Fibroblast of the aortic adventitia (primary cell): ENCODE measurements at places on chromosomes 7 and 10.
A peak's percentile ranks its signal among the peaks of the same experiment; 100 is the strongest.

GRCh38 chr7:122949186-122949585 lies 46.3 kb downstream of the TAS2R16 start:
- DNase-seq, result no peak

DNA sequence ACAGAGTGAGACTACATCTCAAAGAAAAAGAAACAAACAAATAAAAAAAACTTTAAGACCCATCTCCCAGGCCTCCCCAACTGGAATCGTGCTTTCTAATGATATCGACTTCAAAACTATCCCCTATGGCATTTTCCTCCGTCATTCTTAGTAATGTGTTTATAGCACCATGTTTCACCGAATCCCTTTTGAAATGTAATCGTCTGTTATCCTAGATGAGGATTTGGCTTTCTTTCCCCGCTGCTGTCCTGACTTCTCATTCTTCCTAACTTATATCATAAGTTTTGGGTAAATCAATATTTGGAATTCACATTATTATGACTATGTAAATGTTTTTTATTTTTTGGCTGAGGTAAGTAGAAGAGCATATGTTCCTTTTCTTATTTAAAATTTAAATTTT lies 77.2 kb upstream of the ARHGAP21 start:
- DNase-seq, result no peak

GRCh38 chr7:37117292-37117691 lies 331.4 kb downstream of the ELMO1 start:
- DNase-seq, result no peak

DNA sequence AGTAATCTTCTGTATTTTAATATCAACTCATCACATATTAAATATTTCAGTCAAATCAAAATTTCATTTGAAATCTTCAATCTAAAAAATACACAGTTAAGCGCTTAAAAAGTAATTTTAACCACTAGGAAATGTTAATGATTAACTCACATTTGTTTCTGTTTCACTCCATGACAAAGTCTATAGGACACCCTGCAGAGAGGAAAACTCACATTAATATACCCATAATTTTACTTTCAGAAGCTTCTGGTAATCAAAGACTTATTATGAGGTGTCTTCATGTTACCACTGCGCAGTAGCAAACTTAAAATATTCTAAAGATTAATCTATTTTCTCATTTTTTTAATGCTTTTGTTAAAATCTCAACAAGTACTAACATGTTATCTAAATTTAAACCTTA lies 41.0 kb upstream of the ZNF518A start:
- no peak for DNase-seq

DNA sequence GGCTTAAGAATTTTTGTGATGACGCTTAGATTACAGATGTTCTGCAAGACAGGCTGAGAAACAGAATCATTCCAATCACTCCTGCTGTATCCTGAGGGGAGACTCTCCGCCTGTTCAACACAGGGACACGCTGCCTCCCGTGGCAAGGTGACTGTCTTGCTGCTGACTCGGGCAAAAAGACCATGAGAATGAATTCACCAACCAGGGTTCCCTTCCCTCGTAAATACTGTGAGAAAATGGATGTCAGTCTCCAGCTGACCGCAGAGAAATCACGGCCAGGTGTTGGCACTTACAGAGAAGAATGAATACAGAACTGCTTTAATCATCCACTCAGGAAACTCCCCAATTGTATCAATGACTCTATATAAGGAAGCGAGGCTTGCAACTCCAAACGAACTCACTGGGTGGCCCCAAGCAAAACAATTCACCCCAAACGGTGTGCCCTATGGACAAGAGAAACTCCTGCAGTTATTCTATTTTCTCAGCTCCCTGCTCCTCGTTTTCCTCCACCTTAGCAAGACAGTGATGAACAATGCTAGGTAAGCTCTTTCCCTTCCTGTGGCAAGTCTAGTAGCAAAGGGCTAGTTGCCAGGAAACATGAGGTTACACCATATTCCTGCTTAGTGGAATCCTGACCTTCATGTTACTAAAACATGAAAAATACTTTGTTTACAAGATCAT lies 22.8 kb downstream of the GNA12 start:
- peak; percentile 85 for DNase-seq

DNA sequence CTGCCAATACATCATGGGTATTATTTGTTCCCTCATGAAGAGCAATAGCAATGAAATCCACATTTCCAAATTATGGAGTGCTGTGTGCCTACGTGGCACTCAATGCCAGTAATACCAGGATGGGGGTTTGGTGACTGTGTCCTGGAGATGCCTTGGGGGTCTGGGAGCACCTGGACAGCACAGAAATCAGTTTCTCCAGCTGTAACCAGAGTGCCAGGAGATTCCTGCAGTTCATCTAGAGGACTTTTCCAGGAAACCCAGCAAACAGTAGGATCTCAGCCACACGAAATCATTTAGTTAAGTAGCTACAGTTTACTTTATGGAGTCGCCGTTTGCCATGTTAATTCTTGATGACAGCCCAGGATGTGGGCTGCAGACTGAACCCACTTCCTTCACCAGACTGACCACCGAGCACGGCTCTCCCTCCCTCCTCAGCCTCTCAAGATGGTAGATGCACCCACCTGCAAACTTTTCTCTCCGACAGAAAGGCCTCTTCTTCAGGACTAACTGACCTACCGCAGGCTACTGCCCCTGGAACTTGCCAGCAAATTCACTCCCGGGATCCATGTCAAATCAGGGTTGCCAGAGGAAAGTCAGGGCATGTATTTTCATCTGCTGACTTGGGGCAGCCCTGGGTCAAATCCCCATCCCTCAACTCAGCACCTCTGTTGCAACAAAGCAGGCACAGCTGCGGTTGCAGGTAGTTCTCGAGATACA lies 30.3 kb downstream of the MKI67 start:
- DNase-seq, result no peak

GRCh38 chr10:3978761-3979160 lies 193.8 kb upstream of the KLF6 start:
- no peak for DNase-seq

DNA sequence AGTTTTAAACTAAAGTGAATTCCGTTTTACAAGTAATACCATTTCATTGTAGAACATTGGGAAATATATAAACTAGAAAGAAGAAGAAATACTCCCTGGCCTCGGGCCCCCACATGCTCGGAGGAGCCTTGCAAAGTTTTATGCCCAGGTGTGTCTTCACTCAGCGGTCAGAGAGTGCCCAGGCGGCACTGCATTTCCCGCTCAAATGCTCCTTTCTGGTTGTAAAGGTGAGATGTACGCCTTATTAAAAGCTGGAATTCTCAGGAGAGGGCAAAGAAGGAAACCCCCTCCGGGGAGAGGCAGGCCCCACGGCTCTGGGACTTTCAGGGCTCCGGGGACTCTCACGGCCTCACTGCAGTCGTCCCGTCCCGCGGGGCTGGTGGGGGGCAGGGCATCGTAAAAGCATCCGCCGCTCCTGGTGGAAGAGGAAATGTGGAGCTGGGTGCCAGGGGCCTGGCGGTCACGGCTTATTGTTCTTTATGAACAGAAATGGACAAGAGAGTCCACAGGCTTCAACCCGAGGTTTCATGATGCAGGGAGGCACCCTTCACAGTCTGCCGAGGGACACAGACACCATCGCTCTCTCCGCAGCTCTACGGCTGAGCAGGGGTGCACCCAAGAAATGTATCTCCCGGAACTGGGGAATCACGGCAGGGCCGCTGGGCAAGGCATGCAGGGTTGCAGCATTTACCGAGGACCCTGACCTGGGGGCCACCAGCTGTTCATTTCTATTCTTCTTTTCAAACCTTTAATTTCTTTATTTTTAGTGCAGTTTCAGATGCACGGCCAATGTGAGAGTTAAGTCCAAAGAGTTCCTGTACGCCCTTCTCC lies 47.7 kb upstream of the INPP5A start:
- no peak for DNase-seq

DNA sequence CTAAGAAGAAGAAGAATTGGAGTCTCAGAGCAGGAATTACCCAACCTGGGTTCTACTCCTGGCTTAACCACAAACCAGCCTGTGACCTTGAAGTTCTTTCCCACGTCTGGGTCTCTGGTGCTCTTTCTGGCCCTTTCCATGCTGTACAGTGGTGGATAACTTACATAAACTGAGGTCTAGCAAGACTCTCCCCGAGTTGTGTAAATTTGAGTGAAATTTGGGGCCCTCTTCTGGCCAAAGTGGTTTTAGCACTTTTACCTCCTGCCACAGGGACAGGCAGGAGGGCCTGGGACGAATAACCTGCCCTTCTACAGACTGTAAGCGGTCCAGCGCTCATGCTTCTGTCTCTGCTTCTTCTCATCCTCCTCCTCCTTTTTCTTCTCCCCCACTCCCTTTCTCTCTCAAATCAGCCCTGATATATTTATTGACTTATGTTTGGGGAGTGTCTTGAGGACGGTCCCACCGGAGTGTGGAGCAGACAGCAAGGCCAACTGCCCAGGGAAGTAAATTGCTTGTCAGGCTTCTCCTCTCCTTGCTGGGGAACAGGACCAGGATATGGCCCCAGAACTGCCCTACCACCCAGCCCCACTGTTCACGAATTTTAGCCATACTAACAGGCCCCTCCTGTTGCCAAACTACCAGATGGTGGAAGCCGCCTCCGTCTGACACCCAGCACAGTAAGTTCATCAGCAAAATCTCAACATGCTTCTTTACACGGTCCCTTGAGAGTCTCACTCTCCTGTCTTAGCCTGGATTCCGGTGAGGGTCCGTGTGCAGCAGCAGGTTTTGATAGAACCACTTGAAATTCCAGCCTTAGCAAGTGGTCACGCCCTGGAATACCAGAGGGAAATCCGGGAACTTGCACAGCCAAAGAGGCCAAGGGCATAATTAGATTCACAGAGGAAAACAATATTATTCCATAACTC lies 4.0 kb upstream of the SH3PXD2A start:
- DNase-seq, result peak; percentile 83

DNA sequence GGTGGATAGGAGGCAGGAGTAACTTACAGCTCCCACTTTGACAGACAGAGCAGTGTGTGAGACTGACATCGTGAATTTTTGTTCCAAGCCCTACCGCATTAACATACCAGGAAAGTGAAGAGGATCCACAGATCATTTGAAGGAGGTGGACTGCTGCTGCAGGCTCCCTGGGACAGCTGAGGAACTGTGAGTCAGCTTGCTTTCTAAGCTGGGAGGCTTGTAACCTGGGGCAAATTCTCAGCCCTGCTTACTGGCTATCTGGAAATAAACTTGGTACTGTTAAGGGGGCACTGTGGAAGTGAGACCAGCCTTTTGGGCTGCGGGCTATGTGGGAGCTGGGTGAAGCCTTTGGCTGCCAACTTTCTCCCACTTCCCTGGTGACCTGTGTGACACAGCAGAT lies 1202.5 kb downstream of the DNAJB9 start:
- no peak for DNase-seq
